ENCODE measurements at places on chromosomes 13 and 19.

GRCh38 chr13:98220271-98220791 is 43.3 kb upstream of the RNF113B start:
- H3K4me3 ChIP-seq = no peak overlapping the region
- DNase-seq = no peak
- no peaks in the 10 kb centered on the region for H3K27me3 ChIP-seq
- H3K4me1 ChIP-seq = no peaks in the 10 kb centered on the region

- H3K4me3 ChIP-seq = peak overlapping the region; percentile 94
- DNase-seq = no peak
- H3K36me3 ChIP-seq = no peaks in the 10 kb centered on the region
Measured at GRCh38 chr19:55258476-55258827, 365 bp downstream of the PPP6R1 start.

DNA sequence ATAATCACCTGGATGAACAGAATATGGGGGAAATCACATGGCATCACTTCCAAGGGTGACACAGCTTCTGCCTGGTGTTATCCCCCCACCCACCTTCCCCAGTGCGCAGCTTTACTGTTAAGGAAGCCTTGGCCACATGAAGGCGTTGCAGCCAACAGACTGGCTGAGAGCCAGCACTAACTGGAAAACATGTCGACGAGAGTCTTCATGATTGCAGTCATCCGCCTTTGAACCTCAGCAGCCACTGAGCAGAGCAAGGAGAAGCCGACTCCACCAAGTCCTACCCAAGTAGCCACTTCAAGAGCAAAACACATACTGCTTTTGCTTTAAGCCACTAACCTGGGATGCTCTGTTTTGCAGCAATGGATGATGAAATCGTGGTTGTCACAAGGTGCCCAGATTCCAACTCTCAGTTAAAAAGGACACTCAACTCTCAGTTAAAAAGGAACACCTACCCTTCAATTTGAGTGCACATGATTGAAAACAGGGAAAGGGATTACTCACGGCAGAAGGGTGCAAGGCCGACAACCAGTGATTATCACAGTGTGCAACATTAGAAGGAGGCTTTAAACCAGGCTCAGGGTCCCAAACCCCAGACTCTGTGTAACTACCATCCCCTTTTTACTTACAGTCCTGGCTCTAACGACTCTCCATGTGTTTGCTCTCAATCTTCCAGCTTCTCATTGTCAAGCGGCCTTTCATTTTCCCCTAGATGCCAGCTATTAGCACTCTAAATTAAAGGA is 149.1 kb downstream of the KLF12 start:
- DNase-seq = peak; percentile 48
- H3K27me3 ChIP-seq = no peaks in the 10 kb centered on the region
- peaks cover 7% of the 10 kb centered on the region for H3K4me1 ChIP-seq
- H3K36me3 ChIP-seq = no peaks in the 10 kb centered on the region
- H3K4me3 ChIP-seq = no peak overlapping the region
- peak overlapping the region; percentile 11 for H3K27ac ChIP-seq

DNA sequence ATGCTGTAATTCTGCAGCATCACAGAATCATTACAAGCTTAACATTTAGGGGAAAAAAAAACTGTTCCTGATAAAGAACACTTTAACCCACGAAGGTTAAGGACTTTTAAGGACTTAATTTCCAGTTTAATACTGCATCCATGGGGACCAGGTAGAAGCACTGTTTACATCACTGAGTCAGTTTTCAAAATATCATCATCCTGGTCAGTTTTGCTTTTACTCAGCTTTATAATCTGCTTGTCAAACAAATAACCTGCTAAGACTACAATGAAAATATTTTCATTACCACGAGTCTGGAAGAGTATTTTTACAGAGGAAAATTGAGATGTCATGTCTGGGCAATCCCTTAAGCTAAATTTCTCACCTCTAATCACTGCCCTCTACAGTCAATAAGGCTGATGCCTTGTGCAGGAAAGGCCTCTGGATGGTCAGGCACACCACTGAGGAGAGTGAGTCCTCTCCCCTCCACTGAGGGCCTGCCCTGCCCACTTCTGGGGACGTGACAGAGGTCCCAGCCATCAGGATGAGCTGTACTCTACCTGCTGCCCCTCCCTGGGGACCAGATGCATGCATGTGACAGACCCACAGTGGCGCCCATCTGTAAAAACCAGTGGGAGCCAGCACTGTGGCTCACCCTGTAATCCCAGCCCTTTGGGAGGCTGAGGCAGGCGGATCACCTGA is 31.0 kb downstream of the FOXO1 start:
- H3K27ac ChIP-seq = no peak overlapping the region
- no peaks in the 10 kb centered on the region for H3K36me3 ChIP-seq
- no peak for DNase-seq
- H3K4me1 ChIP-seq = peaks cover 3% of the 10 kb centered on the region
- H3K4me3 ChIP-seq = no peak overlapping the region
- no peaks in the 10 kb centered on the region for H3K27me3 ChIP-seq

- H3K4me3 ChIP-seq = peak overlapping the region; percentile 59
- H3K4me1 ChIP-seq = no peaks in the 10 kb centered on the region
- H3K27ac ChIP-seq = peak overlapping the region; percentile 72
- no peaks in the 10 kb centered on the region for H3K27me3 ChIP-seq
Measured at GRCh38 chr19:42386974-42387707, 3.0 kb downstream of the CNFN start.

DNA sequence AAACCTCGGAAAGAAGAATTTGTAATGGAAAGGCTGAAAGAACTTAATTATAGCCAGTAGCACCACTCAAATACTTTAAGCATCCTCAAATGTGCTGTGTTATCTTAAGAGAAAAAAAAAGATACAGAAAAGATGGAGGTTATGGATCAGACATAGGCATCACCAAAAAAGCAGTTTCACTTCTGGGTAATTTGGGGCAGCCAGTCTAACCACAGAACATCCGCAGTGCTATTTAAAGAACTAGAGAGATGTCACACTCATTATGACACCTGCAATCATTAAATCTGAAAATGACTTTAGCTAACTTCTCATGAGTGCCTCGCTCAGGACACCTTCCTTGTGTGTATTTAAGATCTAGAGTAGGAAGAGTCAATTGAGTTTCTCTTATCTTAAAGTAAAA is 211.8 kb downstream of the RBM26 start:
- no peak overlapping the region for H3K27ac ChIP-seq
- no peak for DNase-seq
- peaks cover 2% of the 10 kb centered on the region for H3K4me1 ChIP-seq
- H3K4me3 ChIP-seq = no peak overlapping the region

DNA sequence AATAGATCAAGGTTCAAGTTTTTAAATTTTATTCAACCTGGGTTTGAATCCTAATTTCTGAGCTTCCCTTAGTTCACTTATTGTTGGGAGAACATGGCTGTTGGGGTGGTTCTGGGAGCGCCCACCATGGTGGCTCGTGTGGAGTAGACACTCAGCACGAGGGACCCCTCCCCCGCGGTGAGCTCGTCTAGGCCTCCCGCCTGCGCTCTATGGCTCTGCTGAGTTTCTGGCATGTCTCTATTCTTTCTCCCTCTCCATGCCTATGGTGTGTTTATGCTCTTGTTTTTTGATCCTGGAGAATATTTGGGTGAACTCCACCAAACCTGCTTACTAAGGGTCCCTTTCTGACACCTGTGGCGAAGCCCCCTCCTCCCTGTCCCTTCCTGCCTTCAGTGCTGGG is 1.6 kb upstream of the EPN1 start:
- peak; percentile 45 for DNase-seq
- H3K4me3 ChIP-seq = no peak overlapping the region
- peaks cover 9% of the 10 kb centered on the region for H3K36me3 ChIP-seq
- no peaks in the 10 kb centered on the region for H3K27me3 ChIP-seq
